ENCODE measurements at places on chromosomes 6 and 20.

GRCh38 chr6:109013656-109014305 lies 80.9 kb downstream of the SESN1 start:
- no peak for DNase-seq

GRCh38 chr6:169962604-169963469 lies 211.4 kb downstream of the ERMARD start:
- no peak for DNase-seq

DNA sequence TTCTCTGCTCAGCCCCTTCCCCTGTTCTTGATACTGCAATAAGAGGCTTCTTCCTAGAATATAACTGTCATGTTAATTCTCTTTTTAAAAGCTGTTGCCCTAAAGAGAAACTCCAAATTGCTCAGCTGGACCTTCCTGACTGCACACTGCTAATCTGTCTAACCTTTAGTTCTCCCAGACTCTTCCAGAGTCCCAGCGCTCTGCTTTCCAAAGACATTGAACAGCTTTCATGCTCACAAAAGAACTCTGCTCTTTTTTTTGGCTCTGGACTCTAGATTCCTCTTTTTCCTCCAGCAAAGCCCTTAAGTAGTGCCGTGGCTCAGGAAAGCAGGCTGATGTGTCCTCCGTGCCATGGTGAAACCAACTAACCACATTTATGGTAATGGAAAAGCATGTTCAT lies 356.6 kb upstream of the RSPO3 start:
- no peak for DNase-seq

- no peak for DNase-seq
Measured at GRCh38 chr6:45222380-45222779, 105.8 kb upstream of the RUNX2 start.

DNA sequence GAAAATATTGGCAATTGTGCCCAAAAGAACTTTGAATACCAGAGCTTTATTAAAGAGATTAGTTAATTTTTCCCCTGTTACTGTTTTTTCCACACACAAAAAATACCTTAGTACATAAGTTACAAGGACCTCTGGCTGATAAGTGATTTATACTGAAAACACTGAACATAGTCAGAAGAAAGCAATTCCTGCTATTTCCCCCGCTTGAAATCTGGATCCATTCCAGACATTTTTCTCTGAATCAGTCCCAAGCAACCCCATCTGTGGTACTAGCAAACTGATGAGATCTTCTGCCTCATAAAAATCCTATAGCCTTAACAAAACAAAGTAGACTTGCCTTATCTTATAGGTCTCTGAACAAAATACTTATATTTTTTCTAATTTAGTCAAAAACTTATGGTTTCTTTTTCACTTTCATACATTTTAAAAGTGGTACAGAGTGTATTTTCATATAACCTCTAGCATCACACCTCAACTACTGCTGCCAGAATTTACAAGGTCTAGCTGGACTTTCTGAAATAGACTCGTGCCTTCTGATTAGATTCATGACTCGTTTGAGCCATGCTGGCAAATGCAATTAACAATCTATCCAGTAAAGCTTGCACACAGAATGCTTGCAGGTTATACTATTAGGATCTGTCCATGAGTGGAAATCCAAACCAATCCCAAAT lies 111.9 kb downstream of the TBX18 start:
- DNase-seq, result peak; percentile 63

Measured in NCI-H446 treated with DMSO at 0.1 percent for 48 hours (cell line).